ENCODE measurements at places on chromosomes 3 and 15.

DNA sequence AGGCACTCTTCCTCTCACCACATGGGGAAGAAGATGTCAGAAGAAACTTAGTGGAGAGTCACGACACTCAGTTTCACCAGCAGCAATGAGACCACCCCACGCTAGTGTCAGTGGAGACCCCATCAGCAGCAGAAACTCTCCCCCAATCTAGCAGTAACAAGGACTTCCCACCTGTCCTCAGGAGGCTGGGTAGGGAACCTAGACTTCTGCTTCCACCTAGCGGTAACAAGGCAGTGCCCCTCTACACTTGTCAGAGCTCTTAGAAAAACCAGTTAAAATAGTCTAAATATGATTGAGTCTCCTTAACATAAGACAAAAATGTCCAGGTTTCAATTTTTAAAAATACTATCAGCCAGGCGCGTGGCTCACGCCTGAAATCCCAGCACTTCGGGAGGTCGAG, 57.3 kb downstream of the TRAT1 start:
- peak; percentile 38 for DNase-seq

GRCh38 chr3:13470894-13471574, 9.1 kb upstream of the HDAC11 start:
- no peak for DNase-seq

DNA sequence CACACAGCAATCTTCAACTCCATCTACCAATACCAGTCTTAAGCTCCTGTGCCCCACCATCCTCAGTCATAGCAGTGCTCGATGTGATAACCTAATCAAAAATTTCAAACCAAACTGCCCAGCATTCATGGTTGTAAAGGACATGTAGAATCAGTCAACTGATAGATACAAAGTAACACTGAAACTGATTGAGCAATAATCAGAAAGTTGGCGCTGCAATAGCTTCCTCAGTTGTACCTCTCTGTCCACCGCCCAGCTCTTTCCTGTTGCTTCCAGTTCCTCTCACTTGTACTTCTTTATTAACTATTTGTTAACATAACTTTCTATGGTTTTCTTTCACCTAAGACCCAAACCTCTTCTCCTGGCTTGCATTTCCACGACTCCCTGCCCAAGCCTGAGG, 745.7 kb downstream of the PDCD6IP start:
- DNase-seq: no peak

DNA sequence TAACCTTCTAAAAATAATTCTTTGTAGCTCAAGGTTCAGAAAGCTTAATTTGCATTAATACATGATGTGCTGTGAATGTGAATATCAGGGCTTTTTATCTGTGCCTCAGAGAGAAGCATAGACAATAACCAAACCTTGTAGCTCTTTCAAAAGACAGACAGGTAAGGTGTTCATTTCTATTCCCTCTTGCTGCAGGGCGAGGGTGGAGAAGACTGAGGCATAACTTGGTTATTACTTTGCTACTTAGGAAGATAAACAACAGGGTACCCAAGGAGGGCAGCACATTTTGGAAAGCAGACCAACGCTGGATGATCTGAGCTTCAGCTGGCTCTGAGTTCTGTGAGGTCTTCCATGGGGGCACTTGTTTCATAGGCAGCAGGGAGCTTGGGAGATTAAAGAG, 408.6 kb upstream of the RARB start:
- no peak for DNase-seq

DNA sequence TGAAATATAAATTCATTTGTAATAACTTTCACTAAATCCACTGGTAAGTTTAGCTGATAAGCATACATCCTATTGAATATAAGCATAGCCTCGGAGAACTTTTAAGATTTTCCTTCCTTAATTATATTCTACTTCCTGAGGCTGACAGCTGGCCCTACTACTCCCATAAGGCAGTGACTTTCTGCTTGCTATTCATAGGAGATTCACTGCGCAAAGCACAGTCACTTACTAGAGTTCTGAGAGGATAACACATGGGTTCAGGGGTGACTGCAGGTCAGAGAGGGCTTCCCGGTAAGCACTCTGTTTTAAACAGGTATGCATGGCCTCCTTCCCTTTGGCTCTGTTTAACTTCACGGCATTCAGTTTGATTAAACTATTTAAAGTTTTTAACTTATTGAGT, 75.8 kb downstream of the FAIM start:
- no peak for DNase-seq

DNA sequence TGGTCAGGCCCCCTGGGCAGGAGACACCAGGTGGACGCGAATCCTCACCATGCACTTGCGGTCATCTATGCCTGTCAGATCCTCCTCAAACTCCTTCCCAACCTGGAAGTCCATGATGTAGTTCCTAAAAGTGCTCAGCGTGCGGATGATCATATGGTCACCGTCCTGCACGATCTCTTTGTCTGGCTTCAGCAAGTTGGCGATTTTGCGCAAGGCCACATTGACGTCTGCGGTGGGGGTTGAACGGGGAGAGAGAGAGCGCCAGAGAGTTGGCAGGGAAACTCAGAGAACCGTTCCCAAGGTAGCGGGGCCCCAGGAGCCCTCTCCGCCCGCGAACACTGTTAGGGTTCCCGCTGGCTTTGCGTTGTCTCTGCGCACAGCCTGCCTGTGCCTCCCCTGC, 809 bp downstream of the RBP1 start:
- DNase-seq: peak; percentile 67

- DNase-seq: peak; percentile 98
Observed at GRCh38 chr15:75201616-75202250, at the start of gene C15orf39. C15orf39 (plus strand) TSS chr15:75201882; CDS start chr15:75206049, 4,167 bp downstream.

DNA sequence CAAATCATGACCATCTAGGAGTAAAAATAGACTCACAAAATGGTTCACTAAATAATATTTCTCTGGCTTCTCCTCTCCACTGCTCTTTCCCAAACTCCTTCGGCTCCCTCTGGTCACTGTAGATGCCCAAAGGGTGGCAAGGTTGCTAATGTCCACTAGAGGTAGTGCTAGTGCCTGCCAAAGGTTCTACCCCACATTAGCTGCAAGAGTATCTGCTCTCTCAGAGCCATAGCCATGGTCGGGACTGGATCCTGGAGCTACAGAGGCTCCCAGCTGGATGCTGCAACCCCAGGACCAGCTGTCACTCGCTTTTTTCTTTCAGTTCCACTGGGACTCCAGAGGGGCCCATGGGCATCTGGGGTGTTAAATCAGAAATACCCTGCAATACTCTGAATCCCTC, 8.5 kb downstream of the HTR3D start:
- peak; percentile 79 for DNase-seq

All from H7 (cell line).